ENCODE measurements at places on chromosomes 12 and 14.

DNA sequence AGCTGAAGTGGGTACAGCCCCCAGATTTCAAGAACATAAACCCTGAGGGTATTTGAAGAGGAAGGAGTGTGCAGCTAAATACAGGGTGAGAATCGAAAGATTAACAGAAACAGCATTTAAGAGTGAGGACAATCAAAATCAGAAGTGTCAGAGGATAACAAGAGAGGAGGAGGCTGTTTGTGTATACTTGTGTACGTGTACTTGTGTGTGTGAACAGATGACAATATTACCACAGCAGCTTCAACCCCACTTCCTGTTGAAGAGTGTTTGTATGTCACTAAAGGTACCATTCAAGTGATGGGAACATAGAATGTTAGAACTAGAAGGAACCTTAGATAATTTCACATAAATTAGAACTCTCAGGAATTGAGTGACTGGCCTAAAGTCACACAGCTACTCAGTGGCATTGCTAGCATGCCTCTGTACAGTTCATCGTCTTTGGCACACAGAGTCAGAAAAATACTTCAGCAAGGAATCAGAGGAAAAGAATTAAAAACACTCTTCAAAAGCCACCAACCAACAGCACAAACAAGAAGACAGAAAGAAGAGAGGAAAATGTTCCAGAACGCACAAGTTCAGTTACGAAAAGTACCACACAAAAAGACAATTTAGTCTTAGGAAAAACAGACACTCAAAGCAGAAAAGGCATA is 164.3 kb upstream of the BCL2L14 start:
- DNase-seq: no peak

GRCh38 chr12:104282109-104282508 is 21.4 kb upstream of the EID3 start:
- DNase-seq: no peak

GRCh38 chr14:35284506-35284905 is 7.7 kb upstream of the PSMA6 start:
- no peak for DNase-seq

DNA sequence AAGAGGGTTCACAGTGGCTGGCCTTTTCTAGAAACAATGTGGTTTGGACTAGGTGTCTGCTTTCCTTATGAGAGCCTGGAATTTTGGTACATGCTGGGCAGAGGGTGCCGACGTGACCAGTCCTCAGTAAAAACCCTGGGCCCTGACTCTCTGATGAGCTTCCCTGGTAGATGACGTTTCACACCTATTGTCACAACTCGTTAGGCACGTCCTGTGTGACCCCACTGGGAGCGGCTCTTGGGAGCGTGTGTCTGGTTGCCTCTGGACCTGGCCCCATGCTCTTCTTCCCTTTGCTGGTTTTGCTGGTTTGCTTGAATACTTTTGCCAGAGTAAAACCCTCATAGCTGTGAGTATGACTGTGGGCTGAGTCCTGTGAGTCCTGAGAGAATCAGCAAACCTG is 136.9 kb downstream of the RIMBP2 start:
- no peak for DNase-seq

DNA sequence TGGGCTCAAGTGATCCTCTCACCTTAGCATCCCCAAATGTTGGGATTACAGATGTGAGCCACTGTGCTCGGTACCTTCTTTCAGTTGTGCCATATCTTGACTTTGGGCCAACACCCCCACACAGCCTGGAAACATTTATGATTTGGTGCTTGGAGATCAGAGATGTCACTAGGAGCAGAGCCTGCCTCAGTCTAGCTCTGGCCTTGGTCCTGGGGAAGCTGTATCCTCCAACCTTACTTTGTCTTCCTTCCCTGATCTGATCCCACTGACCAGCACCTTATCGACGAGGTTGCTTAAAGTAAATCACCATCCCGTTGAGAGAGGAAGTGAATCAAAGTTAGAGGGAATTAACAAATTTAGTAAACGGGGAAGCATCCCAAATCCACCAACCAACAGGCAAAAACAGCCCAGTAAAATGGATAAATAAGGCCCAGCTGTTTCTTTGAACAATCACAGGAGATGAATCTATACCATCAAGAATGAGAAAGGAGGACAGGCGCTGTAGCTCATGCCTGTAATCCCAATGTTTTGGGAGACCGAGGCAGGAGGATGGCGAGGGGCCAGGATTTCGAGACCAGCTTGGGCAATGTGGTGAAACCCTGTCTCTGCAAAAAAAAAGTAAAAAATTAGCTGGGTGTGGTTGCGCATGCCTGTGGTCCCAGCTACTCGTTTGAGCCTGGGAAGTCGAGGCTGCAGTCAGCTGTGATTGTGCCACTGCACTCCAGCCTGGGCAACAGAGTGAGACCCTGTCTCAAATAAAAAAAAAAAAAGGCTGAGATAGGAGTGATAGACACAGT is 3.4 kb downstream of the PLBD2 start:
- no peak for DNase-seq

DNA sequence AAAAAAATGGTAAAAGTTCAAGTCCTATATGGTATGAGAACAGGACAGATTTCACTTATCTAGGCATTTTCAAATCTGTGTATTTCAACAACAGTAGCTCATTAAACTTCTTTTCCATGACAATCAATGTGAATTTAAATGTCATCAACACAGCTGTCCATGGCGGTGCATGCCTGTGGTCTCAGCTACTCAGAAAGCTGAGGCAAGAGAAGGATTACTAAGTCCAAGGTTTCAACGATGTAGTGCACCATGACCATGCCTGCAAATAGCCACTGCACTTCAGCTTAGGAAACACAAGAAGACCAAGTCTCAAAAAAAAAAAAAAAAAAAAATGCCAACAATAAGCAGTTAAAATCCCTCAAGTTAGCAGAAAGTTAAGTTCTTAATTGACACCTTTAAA is 214.6 kb downstream of the C12orf50 start:
- no peak for DNase-seq

DNA sequence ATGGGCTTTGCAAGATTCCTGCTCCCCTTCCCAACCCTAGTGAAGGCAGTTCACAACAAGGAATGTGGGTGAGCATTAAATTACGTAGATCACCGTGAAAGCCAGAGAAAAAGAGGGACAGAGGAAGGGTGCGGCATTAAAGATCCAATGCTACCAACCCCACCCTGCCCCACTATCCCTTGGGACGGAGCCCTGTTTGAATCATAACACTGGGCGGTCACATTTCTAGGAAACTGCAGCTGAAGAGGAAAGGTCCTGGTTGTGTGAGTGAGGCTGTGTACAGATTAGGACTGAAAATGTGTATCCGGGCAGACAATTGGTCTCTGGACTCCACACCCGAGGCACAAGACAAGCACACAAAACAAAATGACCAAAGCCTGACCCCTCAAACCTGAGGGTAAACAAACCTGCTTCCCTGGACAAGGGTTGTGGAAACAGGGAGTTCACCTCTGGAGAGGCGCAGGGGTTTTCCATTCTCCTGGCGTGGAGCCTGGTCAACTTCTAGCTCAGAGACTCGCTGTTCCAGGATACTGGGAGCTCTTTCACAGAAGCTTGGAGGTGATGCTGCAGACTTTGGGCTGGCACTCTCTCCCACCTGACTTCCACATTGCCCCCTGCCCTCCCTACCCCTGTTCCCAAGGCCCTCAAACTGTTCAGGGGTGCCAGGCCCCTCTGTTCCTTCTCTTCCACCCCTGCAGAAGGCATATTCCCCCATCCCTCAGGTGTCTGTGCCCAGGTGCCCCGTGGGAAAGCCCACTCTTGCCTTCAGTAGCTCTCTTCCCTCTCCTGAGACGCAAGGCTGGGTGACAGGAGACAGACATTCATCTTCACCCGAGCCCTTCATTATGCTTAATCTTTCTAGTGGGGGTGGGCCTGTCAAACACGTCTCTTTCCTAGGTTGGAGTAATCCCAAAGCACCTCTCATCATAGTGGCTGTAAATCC is 16.5 kb downstream of the NINJ2 start:
- DNase-seq: no peak

- no peak for DNase-seq
These were observed 277.4 kb downstream of the DAD1 start for GRCh38 chr14:22311636-22312035.

DNA sequence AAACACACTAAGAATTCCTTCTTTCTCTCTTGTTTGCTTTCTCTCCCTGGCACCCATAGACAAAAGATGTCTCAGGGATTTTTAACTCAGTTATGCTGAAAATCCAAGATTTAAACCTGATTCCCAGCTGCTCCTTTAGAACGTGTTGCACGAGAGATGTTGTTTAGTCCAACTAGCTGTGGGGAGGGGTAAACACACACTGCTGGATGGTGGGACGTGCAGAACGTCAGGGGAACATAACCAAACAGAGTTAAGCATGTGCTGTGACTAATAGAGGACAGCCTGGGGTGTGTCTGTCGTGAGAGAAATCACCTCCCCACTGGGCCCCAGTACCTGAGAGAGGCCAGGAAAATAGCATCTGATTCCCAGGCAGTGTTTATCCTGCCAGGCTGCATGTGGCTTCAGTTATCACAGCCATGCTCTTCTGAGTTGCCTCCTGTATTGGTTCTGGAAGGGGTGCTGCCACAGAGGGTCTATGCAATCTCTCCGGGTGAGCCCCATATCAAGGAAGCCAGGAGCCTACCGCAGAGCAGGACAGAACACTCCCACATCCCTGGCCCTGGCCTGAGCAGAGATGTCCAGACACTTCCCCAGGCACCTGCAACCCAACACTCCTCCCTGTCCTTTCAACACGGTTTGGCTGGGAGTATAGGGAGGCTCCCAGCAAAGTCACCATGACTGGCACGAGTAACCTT is 112.7 kb upstream of the EGLN3 start:
- DNase-seq: no peak

DNA sequence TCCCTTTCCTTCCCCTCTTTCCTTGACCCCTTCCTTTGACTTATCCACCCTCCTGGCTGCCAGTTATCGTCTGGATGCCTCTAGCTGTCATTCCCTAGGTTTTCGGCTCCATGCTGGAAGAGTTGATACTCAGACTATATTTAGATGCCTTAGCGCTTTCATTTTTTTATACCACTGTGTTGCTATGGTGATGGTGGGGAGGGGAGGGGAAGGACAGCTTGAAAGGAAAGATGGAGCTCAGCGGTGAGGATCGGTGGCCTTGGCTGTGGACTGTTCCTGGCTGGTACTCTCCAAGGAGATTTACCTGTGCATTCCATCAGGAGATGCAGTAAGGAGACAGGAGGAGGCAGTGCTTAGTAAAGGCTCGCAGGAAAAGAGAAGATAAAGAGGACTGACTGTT is 108.7 kb downstream of the SLC8A3 start:
- DNase-seq: no peak

- DNase-seq: no peak
These were observed 68.7 kb downstream of the DHRS2 start for GRCh38 chr14:23704890-23705289.

GRCh38 chr14:85131226-85131922 is 398.6 kb upstream of the FLRT2 start:
- peak; percentile 66 for DNase-seq

DNA sequence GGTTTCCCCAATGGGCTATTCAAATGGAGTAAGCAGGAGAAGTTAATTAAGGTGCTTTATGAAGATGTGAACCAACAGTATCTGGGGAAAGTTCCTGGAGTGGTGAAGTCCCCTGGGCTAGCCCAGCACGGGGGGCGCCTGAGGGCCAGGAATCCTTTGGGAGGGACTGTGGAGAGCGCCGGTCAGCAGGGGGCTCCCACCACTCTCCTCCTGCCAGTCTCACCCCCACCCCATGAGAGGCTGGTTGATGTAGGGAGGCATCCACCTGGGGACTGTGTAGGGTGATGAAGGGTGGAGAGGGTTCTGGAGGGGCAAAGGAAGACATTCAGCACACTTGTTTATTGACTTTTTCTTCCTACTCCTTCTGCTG is 4.4 kb downstream of the CEBPE start:
- DNase-seq: no peak

GRCh38 chr12:69540987-69541386 is 44.3 kb upstream of the CCT2 start:
- DNase-seq: no peak

- no peak for DNase-seq
These were observed 3.1 kb upstream of the CDCA4 start for GRCh38 chr14:105023791-105024480.

All from H9 (cell line).